ENCODE measurements at places on chromosomes 11 and 22.

DNA sequence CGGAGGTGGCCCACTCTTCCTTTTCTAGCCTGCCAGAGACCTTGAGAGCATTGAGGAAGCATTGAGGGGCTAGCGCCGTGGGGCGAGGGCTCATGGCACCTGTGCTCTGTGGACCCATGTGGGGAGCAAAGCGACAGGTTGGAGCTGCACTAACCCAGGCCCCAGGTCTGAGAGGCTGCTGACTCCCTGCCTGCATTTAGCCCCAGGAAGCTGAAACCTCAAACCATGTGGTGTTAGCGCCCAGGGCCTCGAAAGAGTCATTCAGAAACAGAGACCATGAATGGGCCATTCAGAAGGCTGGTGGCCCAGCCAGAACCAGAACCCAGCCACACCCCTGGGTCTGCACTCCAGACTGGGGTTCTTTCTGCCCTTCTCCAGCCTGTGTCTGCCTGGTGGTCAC lies 88.6 kb downstream of the BCR start:
- DNase-seq = no peak

DNA sequence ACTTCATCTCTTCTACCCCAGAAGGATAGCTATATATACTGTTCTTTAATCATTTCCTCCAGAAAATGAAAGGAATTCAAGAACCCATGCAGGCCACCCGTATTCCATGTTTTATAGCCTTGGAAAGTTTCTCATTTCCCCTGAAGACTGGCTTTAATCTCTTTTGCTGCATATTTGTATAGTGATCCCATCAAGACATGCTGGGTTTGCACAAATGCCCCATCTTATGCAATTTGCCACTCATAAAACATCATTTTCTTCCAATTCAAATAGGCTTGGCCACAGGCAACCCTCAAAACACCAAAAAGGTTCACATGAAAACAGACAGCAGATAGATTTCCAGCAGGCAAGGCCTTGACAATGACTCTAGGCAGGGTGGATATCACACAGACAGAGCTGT lies 28.3 kb upstream of the APOA1 start:
- no peak for DNase-seq

DNA sequence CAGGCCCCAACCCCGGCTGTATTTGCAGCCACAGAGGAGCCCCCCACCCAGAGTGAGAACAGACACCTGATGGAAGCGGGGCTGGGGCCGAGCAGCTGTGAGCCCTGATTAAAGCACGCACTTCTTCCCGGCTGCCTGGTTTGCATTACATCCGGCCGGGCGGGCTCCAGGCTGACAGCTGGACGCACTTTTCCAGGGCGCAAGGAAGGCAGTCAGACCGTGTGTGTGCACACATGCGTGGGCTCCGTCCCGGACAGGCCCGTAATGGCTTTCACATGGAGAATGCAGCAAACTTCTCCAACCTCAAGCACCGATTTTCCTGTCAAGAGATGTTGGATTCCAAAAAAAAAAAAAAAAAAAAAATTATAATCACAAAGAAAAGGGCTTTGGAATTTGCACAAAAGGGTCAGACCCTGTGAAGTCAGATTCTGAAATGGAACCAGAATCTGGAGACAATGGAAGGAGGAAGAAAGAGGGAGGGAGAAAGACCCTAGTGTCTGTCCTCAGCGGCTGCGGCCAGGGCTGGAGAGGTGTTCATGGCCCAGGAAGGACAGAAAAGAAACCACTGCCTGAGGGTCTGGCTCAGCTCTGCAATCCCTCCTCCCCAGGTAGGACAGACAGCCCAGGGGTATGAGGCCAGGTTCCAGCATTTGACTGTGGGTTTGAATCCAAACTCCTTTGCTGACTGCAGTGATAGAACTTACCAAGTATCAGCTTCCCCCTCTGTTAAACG lies 365.5 kb downstream of the MN1 start:
- DNase-seq = no peak

GRCh38 chr11:78099666-78100065 lies 20.0 kb upstream of the NDUFC2 start:
- no peak for DNase-seq

- no peak for DNase-seq
These were observed 489.4 kb downstream of the KCNA4 start for GRCh38 chr11:29527391-29527936.

DNA sequence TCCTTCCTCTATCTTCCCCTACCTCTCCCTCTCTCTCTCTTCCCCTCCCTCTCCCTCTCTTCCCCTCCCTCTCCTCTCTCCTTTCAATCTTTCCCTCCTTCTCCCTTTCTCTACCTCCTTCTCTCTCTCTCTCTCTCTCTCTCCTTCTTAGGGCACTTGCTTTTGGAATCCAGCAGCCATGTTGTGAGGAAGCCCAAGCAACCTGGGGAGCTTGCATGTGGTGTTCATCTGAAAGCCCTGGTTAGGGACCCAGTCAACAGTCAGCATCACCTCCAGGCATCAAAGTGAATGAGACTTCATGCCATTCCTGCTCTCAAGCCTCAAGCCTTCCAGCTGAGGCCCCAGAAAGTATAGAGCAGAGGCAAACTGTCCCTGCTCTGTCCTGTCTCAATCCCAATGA lies 65.6 kb upstream of the SHISAL1 start:
- DNase-seq = no peak

DNA sequence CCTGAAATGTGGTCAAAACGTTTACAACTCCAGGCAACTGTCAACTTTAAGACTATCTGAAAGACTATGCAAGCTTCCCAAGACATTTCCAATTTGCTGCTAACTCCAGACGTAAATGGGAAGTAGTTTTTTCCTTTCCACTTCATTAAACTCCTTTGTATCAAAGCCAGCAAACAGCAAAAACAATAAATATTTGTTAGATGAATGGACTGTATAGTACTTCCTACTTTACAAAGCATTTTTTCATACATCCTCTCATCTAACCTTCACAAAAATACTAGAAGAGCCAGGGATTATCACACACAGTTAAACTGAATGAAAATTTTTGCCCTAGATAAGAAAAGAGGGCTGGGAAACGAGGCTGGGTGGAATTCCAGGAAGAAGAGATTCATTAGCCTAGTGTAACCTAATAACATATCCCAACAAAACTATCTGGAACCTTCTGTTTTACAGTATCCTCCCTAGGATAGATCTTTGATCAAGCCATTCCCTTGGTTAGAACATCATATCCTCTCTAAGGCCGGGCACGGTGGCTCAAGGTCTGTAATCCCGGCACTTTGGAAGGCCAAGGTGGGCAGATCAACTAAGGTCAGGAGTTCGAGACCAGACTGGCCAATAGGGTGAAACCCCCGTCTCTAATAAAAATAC lies 10.4 kb downstream of the NUP98 start:
- no peak for DNase-seq

DNA sequence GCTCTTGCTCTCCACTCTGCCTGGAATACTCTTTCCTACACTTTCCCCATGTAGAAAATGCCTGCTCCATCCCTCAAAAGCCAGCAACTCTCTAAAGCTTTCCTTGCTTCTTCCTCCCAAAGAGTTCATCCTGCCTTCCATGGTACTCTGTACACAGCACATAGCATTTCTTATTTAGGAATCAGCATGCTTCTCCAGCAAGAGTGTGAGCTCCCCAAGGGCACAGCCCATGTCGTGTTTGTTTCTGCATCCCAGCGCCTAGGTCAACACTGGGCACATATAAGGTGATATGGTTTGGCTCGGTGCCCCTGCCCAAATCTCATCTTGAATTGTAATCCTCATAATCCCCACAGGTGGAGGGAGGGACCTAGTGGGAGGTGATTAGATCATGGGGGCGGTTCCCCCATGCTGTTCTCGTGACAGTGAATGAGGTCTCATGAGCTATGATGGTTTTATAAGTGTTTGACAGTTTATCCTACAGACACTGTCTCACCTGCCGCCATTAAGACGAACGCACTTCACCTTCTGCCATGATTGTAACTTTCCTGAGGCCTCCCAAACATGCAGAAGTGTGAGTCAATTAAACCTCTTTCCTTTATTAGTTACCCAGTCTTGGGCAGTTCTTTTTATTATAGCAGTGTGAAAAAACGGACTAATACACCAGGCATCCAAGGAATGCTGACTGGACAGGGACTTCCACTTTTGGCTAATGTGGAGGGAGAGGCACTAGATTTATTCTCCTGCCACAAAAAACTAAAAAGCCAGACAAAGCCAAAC lies 8.2 kb downstream of the VPS37C start:
- DNase-seq = no peak

GRCh38 chr22:26481694-26482093 lies 1.9 kb downstream of the HPS4 start:
- DNase-seq = no peak

- DNase-seq = no peak
These were observed 66.8 kb downstream of the ZC3H12C start for GRCh38 chr11:110160016-110160415.

DNA sequence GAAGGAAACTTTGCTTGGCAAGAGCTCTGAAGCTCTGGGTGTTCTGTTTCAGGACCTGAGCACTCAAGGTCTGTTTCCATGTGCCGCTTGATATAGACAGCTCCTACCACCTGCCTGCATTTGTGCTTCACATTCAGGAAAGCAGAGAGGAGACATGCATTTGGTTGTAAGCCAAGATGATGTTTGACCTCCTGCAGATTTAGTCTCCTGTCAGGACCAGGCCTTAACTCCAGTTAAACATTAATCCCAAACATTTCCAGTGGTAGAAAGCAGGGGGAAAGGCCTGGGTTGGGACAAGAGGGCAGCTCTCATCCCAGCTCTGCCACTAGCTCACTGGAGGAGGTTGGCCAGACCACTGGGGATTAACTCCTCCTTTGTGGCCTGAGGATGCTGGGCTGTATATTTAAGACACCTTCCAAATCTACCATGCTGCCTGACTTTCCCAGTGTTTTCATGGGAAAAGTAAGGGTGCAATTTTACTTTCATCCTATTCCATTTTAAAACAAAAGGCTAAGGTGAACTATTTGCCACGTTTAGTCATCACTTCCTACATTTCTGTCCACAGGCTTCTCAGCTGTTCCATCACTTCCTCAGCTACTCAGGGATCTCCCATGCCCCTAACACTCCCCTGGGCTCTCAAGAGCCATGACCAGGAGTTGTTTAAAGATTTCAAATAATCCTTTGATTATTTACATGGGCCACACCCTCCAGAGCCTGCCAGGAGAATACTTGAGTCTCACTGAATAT lies 80.9 kb downstream of the INSC start:
- DNase-seq = no peak

DNA sequence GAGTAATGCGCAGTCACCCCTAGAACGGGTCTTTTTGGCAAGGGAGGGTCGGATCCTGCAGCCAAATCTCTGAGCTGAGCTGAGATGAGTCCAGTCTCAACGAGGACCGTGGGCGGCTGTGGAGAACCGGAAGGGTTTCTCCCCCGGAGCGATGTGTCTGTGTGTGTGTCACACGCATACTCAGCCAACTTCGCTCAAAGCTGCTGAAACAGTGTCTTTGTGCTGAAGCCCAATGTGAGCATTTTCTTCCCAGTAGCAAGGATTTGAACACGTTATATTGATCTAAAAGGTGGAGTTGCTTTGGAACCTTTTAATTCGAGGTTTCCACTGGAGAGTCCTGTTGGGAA lies 1.4 kb upstream of the CELSR1 start:
- no peak for DNase-seq

DNA sequence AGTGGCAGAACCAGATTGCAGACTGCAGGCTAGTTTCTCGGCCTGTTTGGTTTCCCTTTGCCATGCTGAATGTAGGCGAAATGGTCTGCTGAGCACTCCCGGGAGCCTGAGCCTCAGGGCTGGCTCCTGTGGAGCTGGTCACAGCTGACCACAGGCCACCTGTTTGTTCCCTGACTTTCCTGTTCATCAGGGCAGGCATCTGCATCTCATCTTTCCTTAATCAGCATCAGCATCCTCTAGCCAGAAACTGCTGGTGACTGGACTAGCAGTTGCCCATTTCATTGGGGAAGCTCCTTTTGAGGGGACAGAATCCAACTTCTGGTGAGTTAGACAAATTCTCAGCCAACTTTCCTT lies 20.2 kb upstream of the C11orf96 start:
- DNase-seq = no peak

GRCh38 chr11:2950825-2951224 lies 21.6 kb upstream of the PHLDA2 start:
- no peak for DNase-seq

DNA sequence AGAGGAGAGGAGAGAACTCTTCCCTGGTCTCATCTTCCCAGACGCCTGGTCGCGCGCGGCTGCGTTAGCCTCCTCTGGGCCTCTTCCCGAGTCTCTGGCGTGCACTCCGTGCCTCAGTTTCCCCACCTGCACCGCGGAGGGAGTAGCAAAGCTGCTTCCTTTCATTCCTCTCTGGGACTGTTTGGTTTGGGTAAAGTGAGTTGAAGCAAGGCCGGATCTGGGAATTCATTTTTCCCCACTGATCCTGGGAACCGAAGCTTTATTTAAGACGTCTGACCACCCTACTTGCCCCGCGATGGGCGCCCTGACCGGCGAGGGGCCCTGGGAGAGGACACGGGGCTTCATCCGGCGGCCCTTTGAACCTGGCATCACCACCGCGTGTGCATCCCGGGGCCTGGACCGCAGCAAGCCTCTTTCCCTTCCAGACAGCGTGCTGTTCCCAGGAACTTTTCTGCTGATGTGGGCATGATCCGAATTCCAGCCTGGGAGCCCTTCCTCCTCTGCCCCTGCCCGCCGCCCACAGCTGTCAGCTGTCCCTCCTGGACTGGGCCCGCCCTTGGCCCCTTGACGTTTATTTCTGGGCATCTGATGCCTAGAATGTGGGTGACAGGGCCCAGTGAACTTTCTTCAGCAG lies 758 bp downstream of the LDLRAD3 start:
- DNase-seq = no peak

DNA sequence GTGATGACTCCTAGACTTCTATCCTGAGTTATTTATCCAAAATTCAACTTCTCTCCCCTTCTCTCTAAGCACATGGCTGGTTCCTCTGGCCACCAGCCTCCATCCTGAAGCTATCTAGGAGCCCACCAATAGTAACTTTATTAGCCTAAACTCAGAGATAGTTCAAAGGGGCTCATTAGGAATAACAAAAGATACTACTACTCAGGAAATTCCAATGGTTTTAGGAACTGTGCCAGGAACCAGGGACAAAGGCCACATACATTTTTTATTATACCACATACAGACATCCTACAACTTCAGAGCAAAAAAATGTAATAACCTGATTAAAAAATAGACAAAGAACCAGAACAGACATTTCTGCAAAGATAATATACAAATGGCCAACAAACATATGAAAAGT lies 27.9 kb downstream of the SLC25A17 start:
- no peak for DNase-seq

GRCh38 chr11:76596652-76597051 lies 73.9 kb downstream of the LRRC32 start:
- no peak for DNase-seq

DNA sequence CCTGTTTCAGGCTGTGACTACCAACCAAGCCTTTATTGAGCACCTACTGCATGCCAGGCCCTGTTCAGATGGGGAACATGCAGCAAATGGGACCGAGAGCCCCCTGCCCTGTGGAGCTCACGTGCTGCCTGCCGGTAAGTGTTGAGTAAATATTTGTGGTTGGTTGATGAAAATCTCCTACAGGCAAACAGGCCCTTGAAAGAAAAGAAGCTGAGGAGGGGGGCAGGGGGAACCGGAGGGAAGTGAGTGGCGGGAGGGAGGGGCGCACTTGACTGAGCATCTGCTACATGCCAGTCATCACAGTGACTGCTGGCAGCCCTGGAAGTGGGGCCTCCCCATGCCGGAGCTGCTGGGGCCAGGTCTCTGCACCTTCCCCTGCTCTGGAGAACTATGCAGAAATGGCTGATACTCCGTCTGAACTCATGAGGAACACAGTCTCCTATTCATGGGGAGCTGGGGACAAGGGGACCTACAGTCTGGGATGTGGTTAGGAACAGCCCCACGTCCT lies 34.2 kb downstream of the MACROD1 start:
- DNase-seq = no peak

All from stimulated activated CD4-positive, alpha-beta T cell treated with anti-CD3 and anti-CD28 coated beads, Interleukin-1b, Interleukin-23, amount 100 ng/mL, for 24 hours (primary cell).